NCI-H1694 treated with DMSO at 0.1 percent for 48 hours (cell line): ENCODE measurements at places on chromosomes 7 and 10.

DNA sequence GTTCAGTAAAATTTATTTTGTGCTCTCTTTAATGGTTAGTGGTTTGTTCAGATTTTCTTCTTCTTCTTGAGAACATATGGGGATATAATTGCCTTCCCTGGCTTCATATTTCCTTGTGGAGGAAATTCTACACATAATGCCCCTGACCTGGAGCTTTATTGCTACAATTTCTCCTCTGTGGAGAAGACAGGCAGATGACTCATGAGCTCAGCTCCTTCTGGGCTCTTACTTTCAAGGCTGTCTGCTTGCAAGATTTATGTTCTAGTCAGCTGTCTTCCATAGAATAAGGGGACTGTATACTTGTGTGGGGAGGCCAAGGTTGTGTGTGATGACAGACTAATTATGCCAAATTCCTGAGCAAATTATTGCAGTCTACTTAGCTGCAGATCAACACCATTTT, 1.6 kb downstream of the LRRD1 start:
- DNase-seq = no peak

GRCh38 chr10:130497056-130498010, 361.1 kb downstream of the GLRX3 start:
- DNase-seq = no peak

DNA sequence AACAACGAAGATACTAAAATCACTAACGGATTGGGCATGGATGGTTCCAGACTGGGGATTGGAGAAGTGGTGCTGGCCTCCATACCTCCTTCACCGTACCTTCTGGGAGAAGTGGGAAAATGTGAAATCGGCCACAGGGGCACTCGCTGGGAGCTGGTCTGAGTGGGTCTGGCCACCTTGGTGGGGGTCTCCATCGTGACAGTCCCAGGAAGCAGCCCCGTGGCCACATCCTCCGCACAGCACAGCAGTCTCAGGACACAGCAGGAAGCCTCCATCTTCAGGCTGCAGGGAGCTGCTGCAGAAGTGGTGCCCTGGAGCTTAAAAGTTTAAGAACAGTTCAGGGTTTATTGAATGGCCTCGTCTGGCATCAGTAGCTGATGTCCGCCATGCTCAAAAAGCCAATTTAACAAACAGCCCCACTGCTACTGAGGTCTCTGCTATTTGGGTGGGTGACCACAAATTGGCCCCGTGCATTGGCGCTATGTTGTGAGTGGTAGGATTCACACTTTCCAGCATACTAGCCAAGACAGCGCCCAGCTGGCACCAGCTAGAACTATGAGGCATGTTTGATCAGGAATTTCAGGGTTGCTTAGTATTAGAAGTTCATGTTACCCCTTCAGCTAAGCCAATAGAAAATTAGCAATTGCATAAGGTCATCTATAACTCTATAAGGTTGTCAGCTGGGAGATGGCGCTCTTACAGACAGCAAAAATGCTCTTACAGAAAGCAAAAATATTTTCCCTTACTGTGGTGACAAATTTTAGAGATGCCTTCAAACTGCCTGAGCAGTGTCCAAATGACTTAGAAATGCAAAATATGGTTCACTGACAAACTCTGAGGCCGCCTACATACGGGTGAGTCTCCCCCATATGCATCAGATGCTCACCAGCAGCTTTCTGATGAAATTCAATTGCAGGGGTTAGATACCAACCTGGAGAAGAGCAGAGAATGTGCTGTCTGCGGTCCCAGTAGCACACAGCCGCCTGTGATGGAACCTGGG, 17.0 kb downstream of the PKD1L1 start:
- DNase-seq = no peak

DNA sequence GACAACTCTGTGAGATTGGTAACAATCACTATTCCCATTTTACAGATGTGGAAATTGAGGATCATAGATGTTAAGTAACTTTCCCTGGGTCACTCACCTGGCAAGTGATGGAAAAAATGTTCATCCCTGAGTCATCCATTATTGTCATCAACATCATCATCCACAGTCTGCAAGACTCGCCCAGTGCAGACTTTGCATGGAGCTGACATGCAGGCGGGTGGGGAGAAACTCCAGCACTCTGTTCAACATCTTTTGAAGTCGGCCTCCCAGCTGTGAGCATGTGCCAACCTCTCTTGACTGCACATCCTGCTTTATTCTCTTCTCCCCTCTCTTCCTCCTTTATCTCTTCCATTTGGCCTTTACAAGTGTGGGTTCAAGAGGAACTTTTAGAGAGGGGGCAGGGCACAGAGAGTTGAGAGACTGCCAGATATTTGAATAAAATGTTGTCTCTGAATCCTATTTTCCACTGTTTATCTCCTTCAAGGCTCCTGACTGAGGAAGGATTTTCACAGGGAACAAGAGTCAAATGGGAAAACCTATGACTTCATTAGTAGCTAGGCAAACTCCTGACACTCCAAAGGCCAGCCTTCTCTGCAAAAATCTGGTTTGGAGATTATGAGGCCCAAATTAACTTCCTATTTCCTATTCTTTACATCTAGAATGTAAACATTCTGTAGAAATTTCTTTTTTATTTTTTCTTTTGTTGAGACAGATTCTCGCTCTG, 283.7 kb upstream of the PODXL start:
- DNase-seq = no peak

GRCh38 chr7:11988186-11988585, 156.2 kb upstream of the THSD7A start:
- DNase-seq = no peak

DNA sequence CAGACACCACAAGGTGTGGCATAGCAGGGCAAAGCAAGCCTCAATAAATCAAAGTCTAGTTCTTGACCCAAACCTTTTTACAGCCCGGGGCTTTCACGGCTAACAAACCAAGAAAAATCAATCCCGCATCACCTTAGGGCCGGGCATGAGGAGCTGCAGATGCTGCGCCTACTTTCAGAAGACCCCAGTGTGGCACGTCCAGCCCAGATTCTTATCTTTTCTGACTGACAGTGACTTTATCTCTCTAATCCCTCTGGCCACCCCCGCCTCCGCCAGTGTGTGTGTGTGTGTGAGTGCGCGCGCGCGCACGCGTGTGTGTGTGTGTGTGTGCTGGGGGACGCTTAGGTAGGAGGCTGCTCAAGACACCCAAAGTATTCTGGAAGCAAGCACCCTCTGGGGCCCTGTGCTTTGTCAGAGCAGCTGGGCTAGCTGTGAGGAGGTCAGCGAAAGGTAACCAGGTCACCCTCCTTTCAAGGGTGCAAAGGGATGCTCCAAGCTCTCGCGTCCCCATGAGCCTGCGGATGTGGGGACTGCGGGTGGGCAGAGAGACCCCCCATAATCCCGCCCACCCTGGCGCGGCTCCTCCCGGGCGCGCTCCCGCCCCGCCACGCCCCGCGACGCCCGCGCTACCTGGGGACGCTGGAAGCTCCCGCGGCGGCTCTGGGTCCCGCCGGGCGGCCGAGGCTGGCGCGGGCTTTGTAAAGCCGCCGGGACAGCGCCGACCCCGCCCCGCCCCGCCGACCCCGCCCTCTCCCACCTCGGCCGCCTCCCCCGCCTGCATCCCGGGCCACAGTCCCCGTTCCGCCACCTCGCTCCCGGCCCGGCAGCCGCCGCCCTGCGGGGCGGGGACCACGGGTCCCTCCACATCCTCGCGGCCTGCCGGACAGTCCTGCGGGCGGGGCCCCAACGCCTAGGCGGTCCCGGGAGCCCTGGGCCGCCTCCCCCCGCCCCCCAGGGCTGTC, 57.1 kb upstream of the RHOBTB1 start:
- DNase-seq = no peak

GRCh38 chr10:126997801-126998590, 92.8 kb downstream of the DOCK1 start:
- DNase-seq = no peak

GRCh38 chr10:50395271-50395670, 144.0 kb upstream of the ASAH2 start:
- no peak for DNase-seq

- DNase-seq = peak; percentile 20
Measured at GRCh38 chr7:116236020-116236630, 25.8 kb downstream of the TES start.

- DNase-seq = no peak
Measured at GRCh38 chr7:85079434-85079833, 107.4 kb downstream of the SEMA3D start.

- no peak for DNase-seq
Measured at GRCh38 chr10:119667562-119668328, 16.6 kb downstream of the BAG3 start.

DNA sequence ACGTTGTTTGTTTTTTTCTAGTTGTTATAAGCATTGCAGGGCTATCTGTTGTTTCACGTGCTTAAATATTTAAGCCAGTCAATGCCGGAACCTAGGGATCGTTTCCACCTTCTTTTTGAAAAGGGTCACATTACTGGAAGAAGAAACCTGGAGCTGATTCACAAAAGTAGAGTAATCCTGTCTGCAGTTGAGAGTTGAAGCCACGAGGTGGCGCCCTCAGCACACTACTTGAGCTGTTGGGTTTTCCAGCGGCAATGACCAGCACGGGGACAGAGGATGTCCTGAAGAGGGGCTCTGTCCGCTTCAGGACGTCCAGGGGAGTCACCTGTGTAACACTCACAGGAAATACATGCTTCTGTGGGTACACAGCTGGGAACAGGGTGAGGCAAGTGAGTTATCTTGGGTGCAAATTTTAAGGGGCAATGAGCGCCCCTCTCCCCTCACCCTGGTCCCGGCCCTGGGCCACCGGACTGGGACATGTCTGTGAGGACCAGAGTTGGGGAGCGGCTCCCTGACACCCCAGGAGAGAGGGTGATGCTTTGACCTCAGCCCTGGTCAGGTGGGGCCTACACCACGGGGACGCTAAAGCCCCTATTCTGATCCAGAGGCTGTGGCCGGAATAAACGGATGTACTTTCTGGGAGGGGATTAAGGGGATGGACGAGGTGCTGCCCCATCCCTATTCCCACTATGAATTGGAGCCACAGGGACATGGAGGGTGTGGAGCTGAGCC, 26.3 kb upstream of the WDFY4 start:
- DNase-seq = peak; percentile 32

DNA sequence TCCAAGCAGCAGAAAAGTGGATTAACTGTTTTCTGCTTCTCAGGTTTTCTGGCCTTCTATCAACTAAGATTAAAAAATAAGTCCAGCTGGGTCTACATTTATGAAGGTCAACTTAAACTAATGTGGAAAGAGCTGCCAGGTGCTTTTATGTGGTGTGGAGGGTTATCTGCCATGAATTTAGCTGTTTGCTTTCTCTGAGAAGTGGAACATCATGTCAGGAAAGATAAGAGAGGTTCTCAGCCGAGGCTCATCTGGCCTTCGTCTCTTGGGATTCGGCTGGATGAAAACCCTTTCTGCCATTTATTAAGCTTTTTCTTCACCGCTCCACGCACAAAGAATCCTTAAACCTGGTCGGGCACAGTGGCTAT, 5.5 kb downstream of the PTPRN2 start:
- DNase-seq = no peak

DNA sequence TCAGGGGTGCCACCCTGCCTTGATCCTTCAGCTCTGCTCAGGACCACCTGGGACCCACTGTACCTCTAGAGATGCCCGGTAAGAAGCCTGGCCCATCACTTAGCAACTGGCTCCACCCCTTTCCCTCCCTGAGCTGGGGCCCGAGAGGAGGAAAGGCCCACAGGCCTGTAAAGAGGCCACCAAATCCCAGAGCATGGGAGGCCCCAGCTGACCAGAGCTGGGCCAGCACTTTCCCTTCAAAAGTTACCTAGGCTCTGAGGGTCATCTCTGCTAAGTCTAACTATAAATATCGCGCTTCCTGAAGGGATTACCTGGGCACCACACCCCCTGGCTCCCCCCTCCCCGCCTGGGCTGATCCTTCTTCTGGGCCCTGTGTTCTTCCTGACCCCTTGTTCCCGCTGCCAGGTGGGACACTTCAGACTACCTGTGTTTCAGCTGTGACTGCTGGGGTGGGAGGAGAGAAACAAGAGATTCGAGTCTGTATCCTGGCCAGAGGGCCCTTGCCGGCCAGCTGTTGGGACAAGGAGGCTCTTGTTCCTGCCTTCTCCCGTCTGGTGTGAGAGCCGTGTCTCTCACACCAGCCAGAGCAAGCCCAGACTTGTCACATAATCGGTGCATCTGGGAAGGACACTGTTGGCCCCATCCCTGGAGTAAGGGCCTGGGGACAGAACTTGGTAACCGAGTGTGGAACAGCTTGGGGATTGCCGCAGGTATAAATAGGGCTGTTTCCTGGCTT, 22.8 kb upstream of the ANKRD2 start:
- no peak for DNase-seq

- no peak for DNase-seq
Measured at GRCh38 chr10:79405995-79406515, 39.4 kb downstream of the ZCCHC24 start.

DNA sequence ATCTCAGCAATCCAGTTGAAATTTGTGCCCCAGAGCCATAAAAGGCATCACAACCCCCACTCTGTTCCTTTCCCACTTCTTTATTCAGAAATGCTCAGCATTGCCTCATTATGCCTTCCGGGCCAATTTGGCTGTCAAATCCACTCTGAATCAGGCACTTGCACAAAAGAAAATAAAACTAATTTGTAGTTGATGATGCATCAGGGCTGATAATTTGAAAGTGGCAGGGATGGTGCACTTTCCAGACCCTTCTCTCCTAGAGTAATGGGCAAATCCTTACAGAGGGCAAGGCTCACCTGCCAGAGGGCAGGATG, 147.9 kb upstream of the PDE1C start:
- DNase-seq = no peak

- DNase-seq = no peak
Measured at GRCh38 chr10:77987671-77988255, 41.6 kb downstream of the POLR3A start.

- DNase-seq = peak; percentile 46
Measured at GRCh38 chr10:15169555-15170401, 1.3 kb upstream of the NMT2 start.
